ENCODE measurements at places on chromosomes 6 and 20.

DNA sequence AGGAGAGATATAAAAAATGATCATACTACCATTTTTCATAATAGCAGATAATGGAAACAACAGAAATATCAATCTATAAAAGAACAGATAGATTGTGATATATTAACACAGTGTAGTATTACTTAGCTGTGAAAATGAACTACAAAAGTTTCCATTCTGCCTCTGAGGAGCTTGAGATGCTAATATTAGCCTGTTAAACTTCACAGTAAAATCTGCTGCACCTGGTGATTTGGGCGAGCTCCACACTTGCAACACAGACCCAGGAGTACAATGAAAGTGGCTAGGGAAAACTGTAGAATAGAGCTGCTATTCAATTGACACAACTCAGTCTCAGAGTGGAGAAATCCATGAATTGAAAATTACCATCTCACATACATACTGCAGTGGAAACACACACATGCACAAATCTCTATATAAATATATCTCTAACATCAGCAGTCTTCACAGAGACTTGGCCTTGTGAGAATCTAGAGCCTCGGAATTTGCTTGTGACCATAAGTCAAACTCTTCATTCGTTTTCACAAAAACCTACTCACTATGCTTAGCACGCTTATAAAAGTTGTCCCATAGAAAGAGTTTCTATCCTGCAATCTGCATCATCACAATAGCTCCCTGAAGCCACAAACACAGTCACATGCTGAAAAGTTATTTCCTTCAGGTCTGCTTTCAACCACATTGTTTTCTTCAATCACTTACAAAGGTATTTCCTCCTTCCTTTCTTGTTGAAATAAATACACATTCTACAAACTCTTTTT is 133.0 kb downstream of the PAK5 start:
- no peak for DNase-seq

DNA sequence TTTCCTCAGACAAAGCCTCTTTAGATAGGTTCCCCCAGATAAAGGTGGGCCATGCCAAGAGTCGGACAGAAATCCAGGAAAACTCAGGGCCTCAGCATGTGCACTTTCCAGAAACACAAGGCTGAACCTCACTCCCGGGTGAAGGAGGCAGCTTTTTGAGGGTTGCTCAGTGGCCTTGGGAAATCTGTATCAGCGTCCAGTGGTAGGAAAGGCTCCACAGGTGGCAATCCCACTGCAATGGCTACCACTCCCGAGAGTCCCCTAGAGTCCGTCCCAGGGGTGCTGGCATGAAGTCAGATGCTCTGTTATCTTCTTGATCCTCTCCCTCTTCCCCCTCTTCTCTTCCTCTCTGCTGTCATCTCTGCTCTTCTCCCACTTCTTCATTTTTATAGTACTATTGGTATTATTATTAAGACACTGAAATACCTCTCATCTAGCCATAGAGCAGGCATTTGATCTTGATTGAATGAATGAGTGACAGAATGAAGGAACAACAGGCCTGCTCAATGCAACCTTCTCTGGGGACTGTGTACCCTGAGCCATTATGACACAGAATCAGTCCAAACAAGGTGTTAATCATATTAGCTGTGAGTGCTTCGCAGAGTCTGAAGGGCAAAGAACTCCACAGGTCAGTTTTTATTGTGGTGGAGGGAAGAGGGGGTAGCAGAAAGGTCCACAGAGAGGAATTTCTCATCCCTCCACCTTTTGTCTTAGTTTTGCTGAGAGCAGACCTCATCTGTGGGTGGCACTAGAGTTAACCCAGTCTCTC is 13.3 kb downstream of the SLC22A1 start:
- DNase-seq, result no peak

- DNase-seq, result no peak
These were observed 34.8 kb upstream of the ZFP64 start for GRCh38 chr20:52226370-52226769.

- no peak for DNase-seq
These were observed 113.1 kb upstream of the MTHFD1L start for GRCh38 chr6:150752409-150752808.

GRCh38 chr6:170423030-170423429 is 116.5 kb downstream of the FAM120B start:
- DNase-seq, result no peak

DNA sequence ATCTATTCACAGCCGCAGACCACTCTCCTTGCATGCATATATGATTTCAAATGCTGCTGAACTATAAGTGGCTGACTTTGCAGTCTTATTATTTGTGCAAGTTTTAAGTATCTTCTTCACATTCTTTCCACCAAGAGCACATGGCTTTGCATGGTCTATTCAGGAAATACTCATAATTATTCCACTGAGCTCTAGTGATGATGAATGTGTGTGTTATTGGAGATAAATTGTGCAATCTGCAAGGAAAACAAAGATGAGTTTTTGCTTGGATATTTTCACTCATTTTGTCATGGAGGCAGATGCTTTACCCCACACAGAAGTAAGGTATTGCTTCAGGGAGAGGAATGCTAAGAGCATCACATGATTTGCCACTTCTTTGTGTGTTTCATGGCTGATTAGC is 764.6 kb downstream of the TBC1D32 start:
- DNase-seq, result no peak

- no peak for DNase-seq
These were observed 2.3 kb downstream of the LRP11 start for GRCh38 chr6:149861603-149862423.

DNA sequence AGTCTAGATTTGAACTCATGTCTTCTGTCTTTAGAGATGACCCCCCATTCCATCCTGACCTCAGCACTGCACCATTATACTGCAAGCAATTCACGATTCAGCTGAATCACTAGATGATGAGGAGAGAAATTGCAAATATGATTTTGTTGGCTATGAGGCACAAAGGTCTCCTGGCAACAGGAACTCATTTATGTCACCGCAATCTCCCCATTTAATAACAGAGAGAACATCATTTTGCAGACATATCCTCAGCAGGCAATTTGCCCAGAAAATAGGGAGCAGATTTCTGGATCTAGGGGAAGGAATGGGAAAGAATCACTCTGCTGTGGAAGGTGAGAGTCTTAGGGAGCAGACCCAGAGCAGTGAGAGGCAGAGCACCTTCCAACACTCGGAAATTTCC is 303.0 kb downstream of the PAX1 start:
- DNase-seq, result no peak

- no peak for DNase-seq
These were observed 1.6 kb downstream of the PRDM13 start for GRCh38 chr6:99608059-99608885.

- DNase-seq, result no peak
These were observed 18.5 kb upstream of the KCNK5 start for GRCh38 chr6:39247667-39248194.

DNA sequence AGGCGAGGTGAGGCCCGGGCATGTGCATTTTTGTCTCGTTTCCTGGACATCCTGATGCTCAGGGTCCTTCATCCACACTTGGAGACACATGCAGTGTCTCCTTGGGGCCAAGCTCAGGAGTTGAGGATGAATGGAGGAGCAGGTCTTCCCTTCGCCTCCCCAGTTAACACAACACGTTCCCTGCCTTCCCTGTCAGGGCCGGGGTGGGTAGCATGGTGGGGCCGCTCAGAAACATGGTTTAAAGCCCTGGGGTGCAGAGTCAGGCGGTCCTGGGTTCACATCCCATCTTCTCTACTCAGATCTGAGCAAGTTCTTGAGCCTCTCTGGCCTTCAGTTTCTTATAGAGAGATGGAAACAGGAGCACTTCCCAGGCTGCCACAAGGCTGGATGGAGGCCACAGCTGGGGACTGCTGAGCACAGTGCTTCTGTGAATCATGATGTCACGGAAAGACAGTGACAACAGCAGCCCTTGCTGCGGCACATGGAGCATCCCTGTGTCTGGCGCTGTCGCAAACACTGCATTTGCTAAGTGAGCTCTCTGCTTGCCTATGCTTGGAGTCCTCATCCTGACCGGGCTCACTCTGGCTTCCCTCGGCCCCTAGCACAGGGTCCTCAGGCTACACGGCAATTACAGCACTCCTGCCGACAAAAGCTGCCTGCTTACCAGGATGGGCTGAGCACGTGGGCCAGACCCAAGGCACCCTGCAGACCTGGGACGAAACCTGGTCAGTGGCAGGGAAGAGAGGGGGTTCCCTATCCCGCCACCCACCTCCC is 45.6 kb upstream of the STX16 start:
- no peak for DNase-seq

GRCh38 chr20:58868795-58869194 is 16.3 kb downstream of the GNAS start:
- DNase-seq, result no peak

DNA sequence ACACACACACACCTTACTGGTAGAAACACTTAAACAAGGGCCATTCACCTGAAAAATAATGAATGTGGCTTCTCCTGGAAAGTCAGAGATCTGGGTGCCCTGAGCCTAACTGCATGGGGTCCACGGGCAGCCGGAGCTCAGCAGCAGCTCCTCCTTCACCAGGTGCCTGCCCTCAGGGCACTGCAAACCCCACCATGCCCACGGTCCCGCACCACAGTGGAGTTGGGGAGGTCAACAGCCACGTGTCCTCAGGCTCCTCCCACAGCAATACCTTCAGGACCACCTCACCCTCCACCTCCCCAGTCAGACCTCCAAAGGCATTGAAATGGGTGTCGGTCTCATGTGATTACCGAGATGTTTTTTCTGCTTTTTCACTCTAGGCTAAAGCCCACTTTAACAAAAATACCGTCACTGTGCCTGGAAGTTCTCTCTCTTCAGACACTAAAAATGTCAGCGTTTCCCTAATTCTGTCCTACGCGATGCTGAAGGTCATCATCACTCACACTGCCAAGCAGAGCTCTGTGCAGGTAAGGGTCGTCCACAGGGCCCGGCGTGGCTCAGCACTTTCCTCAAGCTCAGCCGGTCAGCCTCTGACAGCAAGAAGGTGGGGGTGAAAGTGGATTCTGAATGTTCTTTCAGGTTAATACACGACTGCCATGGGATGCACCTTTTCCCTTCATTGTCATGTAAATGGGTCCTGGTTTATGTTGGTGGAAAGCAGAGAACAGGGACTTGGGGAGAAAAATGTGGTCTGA is 48.9 kb downstream of the CDK5RAP1 start:
- no peak for DNase-seq

- DNase-seq, result no peak
These were observed 36.2 kb downstream of the VEGFA start for GRCh38 chr6:43806043-43806757.

GRCh38 chr20:59708326-59708725 is 104.0 kb downstream of the PHACTR3 start:
- no peak for DNase-seq

DNA sequence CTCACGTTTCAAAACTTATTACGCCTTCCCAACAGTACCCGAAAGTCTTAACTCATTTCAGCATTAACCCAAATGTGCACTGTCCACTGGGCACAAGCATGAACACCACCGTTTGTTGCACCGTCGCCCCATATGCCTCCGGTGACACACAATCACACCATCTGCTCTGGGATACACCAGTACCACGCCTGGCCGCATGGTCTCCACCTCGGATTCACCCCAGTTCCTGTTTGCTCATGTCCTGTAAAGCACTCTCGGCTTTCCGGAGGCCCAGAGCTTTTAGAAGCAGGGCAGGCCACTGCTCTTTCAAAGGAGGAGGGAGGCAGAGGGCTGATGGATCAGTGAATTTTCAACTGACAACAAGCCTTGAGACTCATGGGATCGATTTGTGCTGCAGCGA is 1570.0 kb upstream of the DEFB115 start:
- no peak for DNase-seq

GRCh38 chr20:19181552-19181951 is 30.9 kb upstream of the SLC24A3 start:
- DNase-seq, result no peak

GRCh38 chr6:1080453-1081337 is 231.2 kb upstream of the FOXQ1 start:
- no peak for DNase-seq

- DNase-seq, result no peak
These were observed 68.2 kb downstream of the COL9A1 start for GRCh38 chr6:70234561-70235236.

DNA sequence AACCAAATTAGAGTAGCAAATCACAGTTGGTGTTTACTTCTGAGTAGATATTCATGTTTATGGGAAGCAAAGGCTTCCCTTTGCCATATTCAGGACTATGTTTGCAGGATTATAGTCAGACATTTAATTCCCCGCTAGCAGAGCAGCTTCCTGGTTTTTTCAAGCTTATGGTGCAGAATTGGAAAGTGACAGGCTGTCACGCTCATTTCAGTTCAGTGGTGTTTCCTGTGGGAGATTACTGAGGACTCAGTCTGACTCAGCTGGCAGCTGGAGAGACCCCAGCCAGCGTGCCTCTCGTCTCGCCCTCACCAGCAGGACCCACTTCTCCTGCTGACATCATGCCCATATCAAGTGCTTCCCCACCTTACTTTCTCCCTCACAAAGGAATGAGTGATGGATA is 85.1 kb downstream of the LYRM2 start:
- no peak for DNase-seq

DNA sequence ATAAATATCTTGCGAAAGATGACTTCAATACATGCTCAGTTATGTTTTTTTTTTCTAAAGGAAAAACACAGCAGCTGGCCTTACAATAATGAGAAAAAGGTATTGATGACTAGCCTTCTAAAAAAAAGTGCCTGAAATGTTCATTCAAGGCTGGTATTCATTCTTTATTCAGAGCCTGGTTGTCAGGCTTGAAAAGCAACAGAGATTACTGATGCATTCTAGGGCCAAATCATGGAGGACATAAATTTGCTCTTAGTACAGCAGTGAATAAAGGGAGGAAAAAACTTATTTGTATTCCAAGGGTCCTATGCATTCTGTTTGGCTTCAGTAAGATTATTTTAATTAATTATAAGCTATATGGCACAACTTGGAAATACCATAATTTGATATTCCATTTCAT is 83.5 kb downstream of the WASF1 start:
- DNase-seq, result no peak

GRCh38 chr6:14585689-14586088 is 468.1 kb downstream of the CD83 start:
- DNase-seq, result no peak

GRCh38 chr20:36036688-36037087 is 68.3 kb downstream of the CNBD2 start:
- no peak for DNase-seq

- no peak for DNase-seq
These were observed 27.3 kb upstream of the TAGAP start for GRCh38 chr6:159071843-159072769.

- DNase-seq, result peak; percentile 49
These were observed 17.3 kb downstream of the GABRR2 start for GRCh38 chr6:89297695-89298351.

GRCh38 chr6:21039926-21040325 is 505.7 kb downstream of the CDKAL1 start:
- DNase-seq, result no peak

- DNase-seq, result no peak
These were observed 41.0 kb downstream of the GFOD1 start for GRCh38 chr6:13446381-13446780.

Measured in activated T-helper 1 cell treated with anti-CD3 and anti-CD28 coated beads, Interleukin-2, amount 50 U/mL, for 16 hours (primary cell).